Osteocyte (in vitro differentiated cells): ENCODE measurements at places on chromosomes 11 and 22. TPM values are rescaled to one million over a fixed set of nuclear protein-coding genes. Genes with fewer than 3 reads are reported as not detected.

DNA sequence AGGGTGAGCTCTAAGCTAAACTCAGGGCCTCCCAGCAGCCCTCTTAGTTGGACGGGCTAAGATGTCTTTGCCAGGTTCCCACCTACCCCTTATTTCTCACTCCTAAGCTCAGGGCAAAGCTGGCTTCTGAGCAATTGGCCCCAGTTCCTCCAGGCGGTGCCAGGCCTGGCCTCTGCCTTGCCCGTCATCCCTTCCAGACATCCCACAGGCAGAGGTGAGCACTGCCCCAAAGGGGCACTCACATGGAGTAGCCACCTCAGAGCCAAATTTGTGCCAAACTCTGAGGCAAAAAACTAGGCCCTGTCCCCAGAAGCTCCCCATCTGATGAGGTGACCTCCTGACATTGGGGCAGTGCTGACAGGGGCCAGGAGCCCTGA lies 9.7 kb downstream of the RHOD start:
- H3K4me1 ChIP-seq, result no peaks in the 10 kb centered on the region
- H3K36me3 ChIP-seq, result no peaks in the 10 kb centered on the region
- H3K27ac ChIP-seq, result no peak overlapping the region
- no peaks in the 10 kb centered on the region for H3K27me3 ChIP-seq
- DNase-seq, result no peak
- no peak overlapping the region for H3K4me3 ChIP-seq

The OVCH2 gene
- not detected in 2 replicates for total RNA-seq

The OR9G4 gene
- not detected in 2 replicates for total RNA-seq

The GGTLC2 gene
- total RNA-seq, result not detected in 2 replicates

The KCTD14 gene
- 0.73 and 1.0 TPM in 2 replicates for total RNA-seq

DNA sequence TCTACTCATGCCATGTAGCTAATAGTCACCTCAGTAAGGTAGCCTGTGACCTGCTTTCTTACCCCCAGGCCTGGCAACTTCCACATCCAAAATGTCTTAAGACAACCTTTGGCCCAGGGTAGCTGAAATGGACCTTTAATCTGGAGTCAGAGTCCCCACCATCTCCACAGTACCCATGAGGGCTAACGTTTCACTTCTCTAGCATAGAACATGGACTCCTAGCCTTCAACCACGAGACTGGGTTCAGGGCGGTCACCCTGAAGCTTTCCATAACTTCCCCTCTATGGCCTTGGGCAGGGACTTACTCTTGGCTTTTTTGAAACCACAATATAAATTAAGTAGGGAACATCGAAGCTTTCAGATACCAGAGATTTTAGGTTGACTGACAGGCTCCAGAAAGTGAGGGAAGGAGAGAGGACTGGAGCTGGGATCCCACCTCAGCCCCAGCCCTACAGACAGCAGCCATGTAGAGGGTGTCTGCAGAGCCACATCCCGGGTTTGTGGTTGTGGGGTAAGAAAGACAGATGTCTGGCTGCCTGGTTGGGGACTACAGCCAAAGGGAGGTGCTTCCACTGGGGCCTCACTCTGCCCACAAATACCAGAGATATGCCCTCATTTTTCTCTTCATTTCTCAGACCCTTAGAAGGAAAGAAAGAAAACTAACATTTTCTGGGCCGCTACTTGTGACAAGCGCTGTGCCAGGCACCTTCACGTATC lies 2.6 kb downstream of the TBC1D10A start:
- peaks cover 30% of the 10 kb centered on the region for H3K4me1 ChIP-seq
- H3K4me3 ChIP-seq, result no peak overlapping the region
- no peaks in the 10 kb centered on the region for H3K27me3 ChIP-seq
- no peak for DNase-seq
- H3K27ac ChIP-seq, result peak overlapping the region; percentile 41
